Stimulated activated CD8-positive, alpha-beta memory T cell treated with anti-CD3 and anti-CD28 coated beads, Interleukin-15, amount 100 ng/mL, for 24 hours (primary cell): ENCODE measurements at places on chromosomes 6 and 20.
A peak's percentile ranks its signal among the peaks of the same experiment; 100 is the strongest.

DNA sequence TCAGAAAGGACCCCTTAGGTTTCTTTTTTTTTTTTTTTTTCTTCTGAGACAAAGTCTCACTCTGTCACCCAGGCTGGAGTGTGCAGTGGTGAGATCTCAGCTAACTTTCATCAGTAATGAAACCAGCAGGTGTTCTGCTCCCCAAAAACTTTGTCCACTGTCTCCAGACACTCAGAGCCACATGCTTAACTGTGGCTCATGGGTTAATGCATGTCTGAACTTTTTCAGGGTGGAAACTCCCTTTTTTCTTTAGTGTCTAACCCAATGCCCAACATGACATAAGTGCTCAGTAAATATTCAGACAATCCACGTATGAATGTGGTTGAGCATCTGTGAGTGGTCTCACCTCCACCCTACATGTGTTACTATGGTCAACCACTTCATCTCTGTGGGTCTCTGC is 45.4 kb downstream of the MYB start:
- no peak for DNase-seq

GRCh38 chr6:74597266-74597665 is 608.6 kb downstream of the COL12A1 start:
- no peak for DNase-seq

DNA sequence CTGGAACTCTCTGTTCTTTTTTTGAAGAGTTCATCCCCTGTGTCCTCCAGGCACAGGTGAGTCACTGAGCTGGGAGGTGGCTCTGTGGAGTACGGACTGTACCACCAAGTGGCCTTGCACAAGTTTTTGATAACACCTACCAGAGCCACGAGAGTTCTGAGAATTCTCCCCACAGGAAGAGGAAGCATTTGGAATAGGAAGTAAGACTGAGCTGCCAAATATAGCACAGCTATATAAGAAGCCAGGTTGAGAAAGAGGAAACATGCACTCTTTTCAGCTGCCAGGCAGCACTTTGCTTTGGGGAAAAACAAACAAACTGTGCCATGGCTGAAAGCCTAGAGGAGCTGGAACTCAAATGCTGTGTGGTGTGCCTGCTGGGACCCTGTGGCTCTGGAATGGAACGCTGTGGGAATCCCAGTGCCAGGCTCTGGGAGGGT is 70.8 kb upstream of the RIPOR2 start:
- DNase-seq: no peak

DNA sequence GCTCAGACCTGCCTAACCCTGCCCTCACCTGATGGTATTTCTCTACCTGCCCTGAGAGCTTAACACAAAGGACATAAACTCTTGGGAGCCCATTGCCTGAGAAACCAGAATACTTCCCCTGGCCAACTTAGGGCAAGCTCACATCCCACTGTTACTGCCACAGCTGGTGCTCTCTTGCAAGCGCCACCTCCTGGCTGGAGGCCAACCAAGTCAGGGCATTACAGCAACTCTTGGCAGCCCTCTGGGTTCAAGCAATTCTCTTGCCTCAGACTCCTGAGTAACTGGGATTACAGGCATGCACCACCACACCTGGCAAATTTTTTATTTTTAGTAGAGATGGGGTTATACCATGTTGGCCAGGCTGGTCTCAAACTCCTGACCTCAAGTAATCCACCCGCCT is 70.1 kb downstream of the HECA start:
- DNase-seq: no peak

- DNase-seq: peak; percentile 33
These were observed 367 bp upstream of the PCIF1 start for GRCh38 chr20:45934046-45934585.

GRCh38 chr6:44732243-44732642 is 344.7 kb downstream of the CDC5L start:
- DNase-seq: no peak

DNA sequence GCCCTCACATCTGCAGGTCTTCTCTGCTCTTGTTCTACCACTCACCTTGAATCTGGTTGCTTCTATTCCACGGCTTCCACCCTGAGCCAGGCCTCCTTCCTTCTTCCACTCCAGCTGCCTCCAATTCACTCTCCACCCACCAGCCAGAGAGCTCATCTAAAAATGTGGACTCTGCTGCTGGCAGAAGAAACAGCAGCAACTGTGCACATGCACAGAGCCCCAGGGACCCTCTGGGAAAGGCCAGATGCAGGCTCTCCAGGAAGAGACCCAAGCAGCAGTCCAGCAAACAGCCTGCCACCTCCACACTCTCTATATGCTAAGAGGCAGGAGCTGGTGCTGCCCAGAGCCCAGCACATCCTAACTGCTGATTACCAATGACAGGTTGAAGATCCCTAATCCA is 162.6 kb upstream of the TOP1 start:
- no peak for DNase-seq

- no peak for DNase-seq
These were observed 1.5 kb downstream of the DACT2 start for GRCh38 chr6:168318090-168318489.

GRCh38 chr6:91683240-91683639 is 1096.4 kb upstream of the MAP3K7 start:
- no peak for DNase-seq

GRCh38 chr20:35866418-35867202 is 87.7 kb downstream of the SCAND1 start:
- DNase-seq: no peak

GRCh38 chr6:33632558-33633039 is 11.5 kb downstream of the ITPR3 start:
- DNase-seq: peak; percentile 24

GRCh38 chr6:160742090-160742489 is 40.0 kb downstream of the PLG start:
- DNase-seq: no peak

DNA sequence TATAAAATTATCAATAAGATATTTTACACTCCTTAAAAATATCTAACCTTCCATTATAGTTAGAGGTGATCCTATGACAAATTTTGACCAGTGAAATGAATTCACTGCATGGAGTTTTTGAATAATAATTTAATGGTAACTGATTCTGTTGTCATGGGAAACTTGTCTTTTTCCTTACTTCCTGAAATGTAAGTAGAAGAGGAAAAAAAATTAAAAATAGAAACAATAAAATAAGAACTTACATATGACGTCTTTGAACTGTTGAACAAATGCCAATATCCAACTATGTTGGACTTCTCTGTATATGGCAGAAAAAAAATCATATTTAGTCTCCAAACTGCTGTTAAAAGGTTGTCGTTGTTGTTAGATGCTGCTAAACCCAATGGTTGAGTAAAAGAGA is 26.3 kb downstream of the PPP1R14C start:
- DNase-seq: no peak

DNA sequence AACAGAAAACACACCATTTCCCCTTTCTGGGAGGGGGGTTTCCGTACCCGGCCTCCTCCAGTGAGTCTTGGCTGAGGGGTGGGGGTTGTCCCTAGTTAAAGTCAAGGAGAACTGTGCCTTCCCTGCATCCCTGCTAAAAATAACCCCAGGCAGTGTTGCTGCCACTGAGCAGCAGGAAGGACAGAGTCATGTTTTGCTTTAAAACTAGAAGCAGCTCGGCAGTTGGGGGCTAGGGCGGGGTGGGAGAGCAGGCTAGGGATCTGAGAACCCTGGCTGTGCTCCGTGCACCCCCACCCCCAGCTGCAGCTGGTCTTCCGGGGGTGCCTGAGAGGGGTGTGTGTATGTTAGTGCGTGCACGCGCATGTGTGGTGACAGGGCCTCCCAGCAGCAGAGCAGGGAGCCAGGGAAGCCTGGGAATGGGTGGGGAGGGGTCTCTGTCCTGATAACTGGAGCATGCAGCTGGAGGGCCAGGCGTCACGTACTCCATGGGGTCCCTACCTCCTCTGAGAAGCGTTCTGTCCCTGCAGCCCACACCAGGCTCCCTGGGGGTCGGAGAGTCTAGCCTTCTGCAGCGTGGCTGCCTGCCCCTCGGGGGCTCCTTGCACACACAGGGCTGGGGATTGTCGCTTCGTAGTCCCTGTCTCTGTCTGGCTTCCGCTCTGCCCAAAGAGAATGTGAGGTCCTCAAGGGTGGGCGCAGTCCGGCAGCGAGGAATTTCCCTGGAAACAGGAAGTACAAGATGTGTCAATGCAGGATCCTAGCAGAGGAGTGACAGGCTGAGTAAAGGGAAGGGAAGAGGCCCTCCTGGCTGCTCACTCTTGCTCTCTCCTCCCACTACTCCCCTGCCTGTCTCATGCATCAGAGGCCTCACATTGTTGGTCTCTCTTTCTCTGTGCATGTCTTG is 16.8 kb upstream of the ARMC12 start:
- DNase-seq: no peak
